Coronary artery (tissue), 2 donors: ENCODE measurements at places on chromosomes 6 and 20.

- no peak for DNase-seq
These were observed 74.3 kb downstream of the EFHC1 start for GRCh38 chr6:52494298-52495072.

DNA sequence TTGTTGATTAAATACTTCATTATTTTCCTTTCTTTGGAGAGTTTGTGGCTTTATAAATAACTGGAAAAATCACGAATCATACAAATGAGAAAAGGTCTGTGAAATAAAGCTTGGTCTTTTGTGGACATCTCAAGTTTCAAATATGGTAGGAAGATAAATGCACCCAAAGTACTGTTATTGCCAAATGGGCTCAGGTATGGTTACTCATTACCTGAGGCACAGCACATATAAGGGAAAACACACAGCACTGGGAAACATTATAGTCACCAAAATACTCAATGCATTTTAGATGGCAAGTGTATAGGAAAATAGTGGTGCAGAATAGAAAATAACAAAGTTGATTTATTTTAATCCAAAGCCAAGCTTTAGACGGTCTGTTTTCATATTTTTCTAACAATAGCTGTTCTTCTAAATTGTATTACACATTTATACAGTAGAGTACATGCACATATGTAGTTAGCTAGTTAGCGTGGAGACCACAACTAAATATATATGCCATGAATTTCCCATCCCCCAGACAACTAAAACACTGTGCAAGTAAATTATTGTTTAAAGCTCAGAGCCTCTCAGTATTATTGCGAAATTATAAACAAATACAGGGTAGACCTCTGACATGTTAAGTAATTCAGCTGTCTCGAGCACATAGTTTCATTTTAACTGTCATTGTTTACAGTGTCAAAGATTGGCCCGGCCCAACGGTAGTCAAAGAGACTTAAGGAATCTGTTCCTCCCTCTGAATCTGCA is 336.0 kb downstream of the SYNE1 start:
- DNase-seq: no peak

DNA sequence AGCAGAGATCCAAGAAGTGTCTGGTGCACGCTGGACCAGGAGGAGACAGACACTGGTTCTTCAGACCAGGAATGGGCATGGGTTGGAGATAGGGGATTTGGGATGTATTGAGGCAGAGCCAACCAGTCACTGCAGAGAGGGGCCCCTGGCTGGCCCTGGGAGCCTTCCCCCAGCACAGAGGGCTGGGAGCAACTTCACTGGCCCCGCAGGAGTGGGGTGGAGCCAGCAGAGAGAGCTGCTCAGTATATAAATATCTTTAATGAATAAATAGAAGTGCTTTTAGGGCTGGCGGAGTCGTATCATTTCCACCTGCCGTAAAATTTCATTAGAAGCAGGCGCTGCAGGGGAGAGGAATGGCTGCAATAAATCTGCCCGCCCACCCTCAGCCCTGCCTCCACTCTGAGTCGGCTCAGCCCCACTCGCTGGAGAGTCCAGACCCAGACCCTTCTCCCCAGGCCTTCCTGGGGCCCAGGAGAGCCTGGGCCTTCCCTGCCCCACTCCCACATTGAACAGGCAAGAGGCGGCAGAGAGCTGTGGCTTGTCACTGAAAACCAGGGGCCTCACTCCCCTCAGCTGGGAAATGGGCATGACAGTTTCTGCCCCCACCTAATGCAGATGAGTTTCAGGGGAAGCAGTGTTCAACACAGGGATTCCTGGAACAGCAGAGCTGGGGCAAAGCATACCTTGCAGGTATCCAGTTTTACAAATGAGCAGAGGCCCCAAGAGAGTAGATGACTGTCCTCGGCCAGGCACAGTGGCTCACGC is 23.9 kb upstream of the VSTM2L start:
- DNase-seq: no peak

DNA sequence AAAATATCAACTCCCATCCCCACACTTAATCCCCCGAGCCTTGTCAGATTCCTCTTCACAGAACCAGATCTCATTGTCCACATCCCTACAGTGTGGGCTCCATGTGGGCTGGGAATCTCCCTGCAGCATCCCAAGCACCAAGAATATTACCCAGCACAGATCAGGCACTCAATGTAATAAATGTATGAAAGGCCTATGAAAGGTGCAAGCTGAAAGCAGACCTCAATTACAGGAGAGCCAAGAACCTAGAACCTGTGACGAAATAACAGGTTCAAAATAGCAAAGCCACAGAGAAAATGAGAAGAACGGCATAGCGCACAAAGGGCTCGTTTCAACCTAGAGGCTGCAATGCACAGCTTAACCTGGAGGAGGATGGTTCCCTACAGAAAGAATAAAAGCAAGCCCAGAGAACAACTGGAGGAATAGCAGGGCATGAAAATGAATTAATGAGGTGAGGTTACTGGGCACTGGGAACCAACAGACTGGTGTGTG is 3.1 kb downstream of the SLC23A2 start:
- no peak for DNase-seq

DNA sequence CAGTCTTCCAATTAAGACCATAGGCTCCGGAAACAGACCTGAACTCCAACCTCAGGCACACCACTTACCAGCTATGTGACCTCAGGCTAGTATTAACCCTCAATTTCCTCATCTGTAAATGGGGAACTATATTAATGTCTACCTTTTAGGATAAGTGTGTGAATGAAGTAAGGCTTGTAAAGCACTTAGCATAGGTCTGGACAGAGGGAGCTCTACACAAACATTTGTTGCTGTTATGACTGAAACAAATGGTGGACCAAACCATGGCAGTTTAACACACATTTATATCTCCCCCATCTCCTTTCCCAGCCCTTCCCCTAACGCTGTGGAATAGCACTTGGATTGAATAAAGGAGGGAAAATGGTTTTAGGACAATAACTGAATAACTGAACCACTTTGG is 48.7 kb downstream of the TSHZ2 start:
- DNase-seq: no peak

DNA sequence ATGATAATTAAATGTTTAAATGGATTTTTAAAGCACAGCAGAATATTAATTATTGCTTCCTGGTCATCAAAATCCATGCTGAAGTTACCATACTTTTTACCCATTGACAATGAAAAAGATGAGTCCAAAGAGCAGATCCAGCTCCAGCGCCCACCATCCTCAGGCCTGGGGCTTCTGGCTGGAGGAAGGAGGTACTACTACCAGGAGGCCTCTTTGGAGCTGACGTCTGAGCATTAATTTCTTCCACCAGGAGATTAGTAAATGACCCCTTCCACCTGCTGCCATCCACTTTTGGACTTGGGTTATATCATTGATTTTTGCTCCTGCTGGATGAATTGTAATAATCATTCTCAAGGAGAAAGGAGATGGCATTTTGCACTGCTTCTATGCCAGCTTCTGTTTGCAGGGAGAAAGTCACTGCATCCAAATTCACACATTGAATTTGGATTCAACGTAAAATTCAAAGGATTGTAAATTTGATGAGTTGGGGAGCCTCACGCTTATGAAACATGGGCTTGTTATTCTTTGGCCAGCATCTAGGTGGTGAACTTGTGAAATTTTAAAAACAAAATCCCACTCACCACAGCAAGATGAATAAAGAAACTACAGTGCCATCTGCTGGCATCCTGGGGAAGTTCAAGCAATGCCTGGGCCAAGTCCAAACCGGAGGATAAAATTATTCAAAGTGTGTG is 121.8 kb downstream of the SASH1 start:
- DNase-seq: no peak

DNA sequence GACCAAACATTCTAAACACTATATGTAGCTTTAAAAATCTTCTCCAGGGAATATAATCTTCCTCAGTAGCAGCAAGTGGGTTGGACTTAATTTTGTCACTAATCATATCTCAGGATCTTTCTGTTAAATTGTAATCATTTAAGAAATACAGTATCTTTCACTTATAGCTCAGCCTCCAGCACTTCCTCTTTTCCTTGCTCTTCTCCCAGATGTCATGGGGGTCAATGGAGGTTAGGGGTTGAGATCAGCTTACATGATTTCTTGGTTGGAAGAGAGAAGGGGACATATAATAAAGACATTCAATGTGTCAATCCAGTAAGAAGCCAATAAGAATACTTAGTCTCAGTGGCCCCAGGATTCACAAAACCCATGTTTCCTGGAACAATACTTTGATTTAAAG is 15.7 kb upstream of the REPS1 start:
- no peak for DNase-seq

- no peak for DNase-seq
These were observed 648.5 kb downstream of the TFAP2A start for GRCh38 chr6:9766240-9766915.

- no peak for DNase-seq
These were observed 964.6 kb downstream of the HACE1 start for GRCh38 chr6:103895136-103895535.

- DNase-seq: no peak
These were observed 242.2 kb downstream of the CDH26 start for GRCh38 chr20:60200305-60200918.

GRCh38 chr6:15618685-15619084 is 44.1 kb downstream of the DTNBP1 start:
- DNase-seq: no peak

- DNase-seq: no peak
These were observed 560.8 kb upstream of the JAG1 start for GRCh38 chr20:11234608-11235007.

DNA sequence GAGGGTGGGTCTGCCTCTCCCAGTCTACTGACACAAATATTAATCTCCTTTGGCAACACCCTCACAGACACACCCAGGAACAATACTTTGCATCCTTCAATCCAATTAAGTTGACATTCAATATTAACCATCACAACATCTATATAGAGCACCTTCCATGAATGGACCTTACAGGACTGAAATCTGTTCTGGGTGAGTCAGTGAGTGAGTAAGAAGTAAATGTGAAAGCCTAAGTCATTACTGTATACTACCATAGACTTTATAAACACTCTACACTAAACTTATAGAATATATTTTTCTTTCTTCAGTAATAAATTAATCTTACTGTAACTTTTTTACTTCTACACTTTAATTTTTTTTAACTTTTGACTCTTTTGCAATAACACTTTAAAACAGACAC is 993.8 kb upstream of the MAP3K7 start:
- no peak for DNase-seq

DNA sequence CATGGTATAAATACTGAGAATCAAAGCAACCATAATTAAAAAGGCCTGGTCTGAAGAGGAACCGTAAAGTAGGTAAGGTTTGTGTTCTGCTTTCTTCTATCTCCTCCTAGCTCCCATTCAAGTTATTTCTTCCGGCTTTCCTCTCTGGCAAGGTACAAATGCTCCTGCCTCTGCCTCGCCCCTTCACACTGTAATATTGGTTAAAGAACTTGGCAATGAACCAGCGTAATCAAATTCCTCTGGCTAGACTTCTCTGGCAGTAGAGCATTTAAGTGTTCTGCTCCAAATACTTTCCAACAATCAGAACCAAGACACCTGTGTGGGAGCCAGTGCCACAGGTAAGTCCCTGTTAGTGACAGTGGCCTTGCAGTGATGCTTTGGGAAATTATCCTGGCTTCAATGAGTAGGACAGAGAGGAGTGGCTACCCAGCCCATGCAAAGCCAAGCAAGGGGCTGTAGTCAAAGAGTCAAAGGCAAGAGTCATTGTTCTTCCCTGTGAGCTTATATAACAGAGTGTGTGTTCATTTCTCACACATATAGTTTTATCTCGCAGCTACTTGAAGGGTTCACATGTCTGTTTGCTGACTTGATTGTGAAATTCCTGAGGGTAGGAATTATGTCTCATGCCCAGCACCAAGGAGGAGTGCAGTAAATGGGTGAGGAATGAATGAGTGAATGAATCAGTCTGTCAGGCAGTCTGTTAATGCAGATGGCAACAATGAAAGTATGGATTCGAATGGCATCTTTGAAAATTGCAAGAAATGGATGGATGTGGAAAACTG is 329.3 kb downstream of the NRN1 start:
- DNase-seq: no peak

GRCh38 chr20:48203252-48203651 is 418.0 kb upstream of the SULF2 start:
- DNase-seq: no peak

- DNase-seq: no peak
These were observed 22.3 kb downstream of the LINC00237 start for GRCh38 chr20:21083825-21084325.

GRCh38 chr6:119934816-119935215 is 585.3 kb upstream of the MAN1A1 start:
- no peak for DNase-seq

DNA sequence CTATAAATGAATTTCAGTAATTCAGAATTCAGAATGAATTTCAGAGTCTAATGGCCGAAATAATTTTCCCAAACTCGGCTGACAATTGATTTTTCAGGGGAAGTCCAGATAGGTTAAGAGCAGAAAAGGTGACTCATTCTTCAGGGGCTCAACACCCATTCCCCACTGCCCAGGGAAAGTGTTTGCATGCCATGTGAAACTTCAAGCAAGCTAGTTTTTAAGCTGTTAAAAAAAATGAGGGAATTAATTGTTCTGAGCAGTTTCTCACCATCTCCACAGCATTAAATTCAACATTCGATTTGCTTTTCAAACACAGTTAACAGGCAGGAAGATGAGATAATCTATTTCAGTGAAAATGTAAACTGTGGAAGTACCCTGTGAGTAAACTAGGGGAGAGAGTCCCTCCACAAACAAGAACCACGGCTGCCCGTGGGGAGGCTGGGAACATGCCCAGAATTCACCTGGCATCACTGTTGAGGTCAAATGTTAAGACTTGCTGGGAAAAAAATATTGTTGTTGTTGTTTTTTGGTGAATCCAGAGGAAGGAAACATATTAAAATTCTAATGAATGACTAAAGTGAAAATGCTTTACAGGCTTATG is 650.8 kb upstream of the AGPAT4 start:
- DNase-seq: no peak

DNA sequence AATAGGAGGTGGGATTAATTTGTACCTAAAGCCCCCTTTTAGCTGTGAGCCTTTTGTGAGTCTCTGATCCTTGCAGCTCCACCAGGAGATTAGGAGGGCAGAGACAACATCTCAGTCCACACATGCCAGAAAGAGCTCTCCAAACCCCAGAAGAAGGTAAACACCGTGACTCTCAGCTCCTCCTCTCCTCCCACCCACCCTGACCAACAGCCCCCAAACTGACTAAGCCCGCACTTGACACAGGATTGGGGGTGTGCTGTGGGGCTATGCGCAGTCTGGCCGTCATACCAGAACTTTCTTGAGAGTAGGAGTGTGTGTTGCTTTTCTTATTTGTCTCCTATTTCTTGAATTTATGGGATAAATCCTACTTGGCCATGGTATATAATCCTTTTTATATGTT is 164.7 kb upstream of the SNX9 start:
- no peak for DNase-seq

DNA sequence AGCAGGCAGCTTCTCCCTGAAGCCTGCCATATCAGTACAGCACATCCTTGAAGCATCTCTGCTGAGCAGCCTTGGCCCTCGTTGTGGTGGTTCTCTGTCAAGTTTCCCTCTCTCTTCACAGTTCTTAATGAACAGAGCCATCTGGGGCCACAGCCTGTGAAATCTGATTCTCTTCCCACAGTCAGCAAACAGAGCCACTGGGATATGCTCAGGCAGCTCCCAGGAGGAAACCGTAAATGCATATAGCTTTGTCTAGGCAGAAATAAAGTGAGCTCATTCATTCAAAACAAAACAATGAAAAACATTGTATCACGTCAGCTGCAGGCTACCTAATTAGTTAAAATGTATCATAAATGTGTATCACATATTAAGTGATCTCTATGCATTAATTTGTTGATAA is 80.3 kb downstream of the TBC1D7 start:
- DNase-seq: no peak

- no peak for DNase-seq
These were observed 224.3 kb downstream of the TMEM242 start for GRCh38 chr6:157098999-157099398.
